ENCODE measurements at places on chromosomes 16 and 17.

- DNase-seq, result no peak
These were observed 110.7 kb upstream of the IRX3 start for GRCh38 chr16:54397190-54397835.

GRCh38 chr17:7237761-7238419 is 1.4 kb downstream of the PHF23 start:
- peak; percentile 91 for DNase-seq

DNA sequence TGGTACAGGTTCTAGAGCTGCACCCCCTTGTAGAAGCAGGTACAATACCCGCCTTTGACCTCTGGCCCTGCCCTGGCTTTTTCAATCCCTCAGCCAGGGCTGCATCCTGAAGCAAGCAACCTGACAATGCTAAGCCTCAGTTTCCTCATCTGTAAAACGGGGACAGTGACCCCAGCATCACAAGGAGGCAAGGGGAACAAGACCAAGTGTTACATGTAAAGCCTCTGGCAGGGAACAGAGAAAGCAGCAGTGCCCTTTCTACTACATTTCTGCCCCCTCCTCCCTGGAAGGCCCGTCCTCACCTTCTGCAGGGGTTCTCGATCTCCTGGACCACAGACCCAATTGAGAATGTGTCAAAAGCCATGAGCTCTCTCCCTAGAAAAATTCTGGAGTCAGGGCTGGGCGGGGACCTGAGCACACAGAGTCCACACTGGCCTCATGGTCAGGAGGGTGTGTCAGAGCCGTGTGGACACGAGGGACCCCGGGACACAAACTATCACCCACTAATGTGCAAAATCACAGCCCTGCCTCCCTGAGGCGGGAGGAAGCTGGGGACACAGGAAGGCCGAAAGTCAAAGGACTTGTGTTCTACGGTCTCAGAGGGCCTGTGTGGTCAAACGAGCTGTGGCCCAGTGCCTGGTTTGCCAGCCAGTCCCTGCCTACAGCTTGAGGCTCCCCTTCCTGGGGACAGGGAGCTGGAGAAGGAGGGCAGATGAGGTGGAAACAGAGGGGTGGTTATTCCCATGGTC is 27.5 kb downstream of the LRRC75A start:
- no peak for DNase-seq

DNA sequence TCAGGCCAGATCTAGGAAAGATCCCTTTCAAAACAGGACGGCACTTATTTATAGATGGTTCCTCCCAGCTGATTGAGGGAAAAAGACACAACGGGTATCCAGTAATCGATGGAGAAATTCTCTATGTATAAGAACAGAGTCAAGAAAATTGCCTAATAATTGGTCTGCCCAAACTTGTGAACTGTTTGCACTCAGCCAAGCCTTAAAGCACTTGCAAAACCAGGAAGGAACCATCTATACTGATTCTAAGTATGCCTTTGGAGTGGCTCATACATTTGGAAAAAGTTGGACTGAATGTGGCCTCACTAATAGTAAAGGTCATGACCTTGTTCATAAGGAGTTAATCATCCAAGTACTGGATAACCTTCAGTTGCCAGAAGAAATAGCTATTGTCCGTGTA is 5.9 kb downstream of the HPR start:
- DNase-seq, result no peak

GRCh38 chr16:82655720-82656490 is 29.1 kb downstream of the CDH13 start:
- DNase-seq, result no peak

- no peak for DNase-seq
These were observed 36.0 kb downstream of the NTN1 start for GRCh38 chr17:9057310-9057709.

GRCh38 chr16:88595921-88596320 is 25.7 kb downstream of the ZC3H18 start:
- no peak for DNase-seq

DNA sequence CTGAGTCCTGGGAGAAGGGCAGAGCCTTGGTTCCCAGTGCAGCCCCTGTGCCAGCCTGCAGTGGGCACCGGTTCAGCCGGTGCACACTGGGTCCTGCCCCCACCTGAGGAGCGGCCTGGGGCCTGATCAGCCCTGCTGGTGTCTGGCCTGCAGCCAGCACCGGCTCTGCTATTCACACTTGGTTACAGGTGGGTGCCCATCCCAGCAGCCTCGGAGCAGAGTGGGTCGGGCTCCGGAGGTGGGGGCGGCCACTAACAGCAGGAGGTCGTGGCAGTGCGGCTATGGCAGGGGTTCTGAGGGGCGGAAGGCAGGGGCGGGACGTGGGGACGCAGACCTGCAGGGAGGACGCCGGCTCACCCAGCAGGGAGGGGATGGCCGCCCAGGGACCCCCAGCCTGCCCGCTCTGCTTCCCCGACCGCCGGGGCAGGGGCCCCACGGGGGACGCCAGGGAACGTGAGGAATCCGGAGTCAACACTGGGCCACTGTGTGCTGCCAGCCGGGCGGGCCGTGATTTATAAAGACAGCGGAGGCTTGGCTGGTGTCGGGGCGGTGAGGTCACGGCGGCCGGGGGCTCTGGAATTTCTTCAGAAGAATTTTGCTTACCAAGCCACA is 20.3 kb downstream of the METRNL start:
- DNase-seq, result no peak

GRCh38 chr17:44911133-44912001 is 3.9 kb downstream of the GFAP start:
- DNase-seq, result peak; percentile 93

- no peak for DNase-seq
These were observed 3.9 kb downstream of the GRN start for GRCh38 chr17:44348988-44349364.

DNA sequence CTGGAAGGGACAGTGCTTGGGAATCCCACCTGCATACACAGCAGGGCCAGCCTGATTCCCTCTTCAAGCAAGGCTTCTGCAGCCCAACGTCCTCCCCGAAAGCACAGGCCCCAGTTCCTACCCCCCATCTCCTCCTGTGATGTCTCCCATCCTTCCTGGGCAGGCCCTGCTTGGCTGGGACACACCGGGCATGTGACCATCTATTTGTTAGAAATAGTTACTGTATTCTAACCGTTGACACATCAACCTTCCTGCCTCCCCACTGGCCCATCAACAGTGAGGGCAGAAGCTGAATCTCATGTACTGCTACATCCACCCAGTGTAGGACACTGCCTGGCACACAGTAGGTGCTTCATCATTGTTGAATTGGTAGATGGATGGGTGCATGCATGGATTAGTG is 10.7 kb downstream of the PRR29 start:
- no peak for DNase-seq

- no peak for DNase-seq
These were observed 3.3 kb downstream of the SYNRG start for GRCh38 chr17:37605813-37606505.

DNA sequence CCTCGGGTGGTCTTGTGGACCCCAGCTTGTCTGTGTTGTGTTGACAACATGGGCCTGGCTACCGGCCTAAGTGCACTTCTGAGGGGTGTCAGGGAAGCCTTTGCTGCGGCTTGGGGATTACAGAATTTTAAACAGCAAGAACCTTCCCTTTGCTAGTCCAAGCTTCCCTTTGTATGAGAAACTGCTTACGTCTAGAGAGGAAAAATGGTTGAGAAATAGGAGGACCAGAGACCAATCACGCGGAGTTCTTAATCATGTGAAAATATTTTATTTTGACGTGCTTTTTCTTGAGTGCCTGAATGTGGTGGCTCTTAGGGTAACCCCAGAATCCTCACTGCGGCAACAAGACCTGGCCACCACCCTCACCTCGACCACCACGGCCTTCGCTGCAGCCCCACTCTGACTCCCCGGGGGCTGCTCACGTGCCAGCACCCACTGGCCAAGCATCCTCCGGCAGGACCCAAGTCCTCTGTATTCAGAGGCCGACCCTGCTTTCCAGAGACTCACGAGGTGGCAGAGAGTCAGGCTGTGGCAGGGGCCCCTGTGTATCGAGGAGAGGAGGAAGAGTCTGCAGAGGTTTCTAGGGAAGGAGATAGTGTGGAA is 81.2 kb downstream of the ZNF778 start:
- peak; percentile 10 for DNase-seq

- DNase-seq, result no peak
These were observed 10.1 kb downstream of the ST6GALNAC2 start for GRCh38 chr17:76575570-76575969.

DNA sequence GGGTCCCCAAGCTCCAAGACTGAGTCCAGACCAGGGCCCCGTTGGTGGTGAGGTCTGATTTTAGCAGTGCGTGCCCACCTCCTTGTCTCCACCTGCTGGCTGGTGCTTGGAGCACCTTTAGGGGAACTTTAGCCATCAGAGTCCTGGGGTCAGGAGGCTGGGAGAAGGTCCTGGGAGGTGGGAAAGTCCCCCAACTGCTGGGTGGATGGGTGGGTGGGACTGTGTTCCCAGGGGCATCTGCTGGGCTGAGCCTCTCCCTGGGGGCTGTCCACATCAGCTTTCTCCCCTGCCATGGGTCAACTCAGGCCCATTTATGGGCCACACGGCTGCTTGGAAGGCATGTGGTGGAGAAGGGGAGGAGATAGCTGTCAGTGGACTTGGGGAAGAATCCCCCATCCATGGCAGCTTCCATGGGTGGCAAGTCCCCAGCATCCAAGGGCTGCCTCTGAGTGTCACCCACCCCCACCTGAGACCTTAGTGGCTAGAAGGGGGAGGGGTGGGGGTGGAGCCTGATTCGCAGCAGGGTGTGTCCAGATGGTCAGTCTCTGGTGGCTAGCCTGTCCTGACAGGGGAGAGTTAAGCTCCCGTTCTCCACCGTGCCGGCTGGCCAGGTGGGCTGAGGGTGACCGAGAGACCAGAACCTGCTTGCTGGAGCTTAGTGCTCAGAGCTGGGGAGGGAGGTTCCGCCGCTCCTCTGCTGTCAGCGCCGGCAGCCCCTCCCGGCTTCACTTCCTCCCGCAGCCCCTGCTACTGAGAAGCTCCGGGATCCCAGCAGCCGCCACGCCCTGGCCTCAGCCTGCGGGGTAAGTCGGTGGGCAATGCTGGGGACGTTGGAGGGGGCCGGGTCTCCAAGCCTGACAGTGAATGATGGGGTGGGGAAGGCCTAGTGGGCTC is at the start of gene TRPV2:
Gene TRPV2 (plus strand): TSS at position 541 of the 894 bp plus-strand sequence. CDS start 2,098 bp downstream, outside the sequence.
- DNase-seq, result peak; percentile 80

GRCh38 chr17:49316889-49317675 is 45.0 kb downstream of the ZNF652 start:
- no peak for DNase-seq

DNA sequence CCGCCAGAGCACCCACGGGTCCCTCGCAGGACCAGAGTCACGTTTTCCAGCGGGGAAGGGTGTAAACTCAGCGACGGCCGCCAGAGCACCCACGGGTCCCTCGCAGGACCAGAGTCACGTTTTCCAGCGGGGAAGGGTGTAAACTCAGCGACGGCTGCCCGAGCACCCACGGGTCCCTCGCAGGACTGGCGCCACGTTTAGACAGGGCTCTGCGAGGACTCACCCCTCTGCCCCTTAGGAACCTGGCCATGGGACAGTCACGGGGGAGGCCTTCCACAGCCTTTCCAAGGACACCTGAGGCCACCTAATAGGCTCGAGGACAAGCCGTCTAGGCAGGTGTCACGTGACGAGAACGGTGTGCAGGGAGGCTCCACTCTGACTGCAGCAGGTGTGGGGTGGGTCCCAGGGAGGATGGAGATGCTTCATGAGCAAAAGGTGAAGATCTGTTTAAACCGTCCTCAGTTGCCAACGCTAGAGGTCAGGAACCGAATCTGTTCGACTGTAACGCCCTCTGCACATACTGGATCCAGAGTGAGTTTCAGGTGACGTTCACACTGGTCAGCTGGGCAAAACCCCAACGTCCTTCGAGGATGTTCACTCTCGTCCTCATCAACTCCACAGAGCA is 48.0 kb upstream of the METRNL start:
- DNase-seq, result no peak

DNA sequence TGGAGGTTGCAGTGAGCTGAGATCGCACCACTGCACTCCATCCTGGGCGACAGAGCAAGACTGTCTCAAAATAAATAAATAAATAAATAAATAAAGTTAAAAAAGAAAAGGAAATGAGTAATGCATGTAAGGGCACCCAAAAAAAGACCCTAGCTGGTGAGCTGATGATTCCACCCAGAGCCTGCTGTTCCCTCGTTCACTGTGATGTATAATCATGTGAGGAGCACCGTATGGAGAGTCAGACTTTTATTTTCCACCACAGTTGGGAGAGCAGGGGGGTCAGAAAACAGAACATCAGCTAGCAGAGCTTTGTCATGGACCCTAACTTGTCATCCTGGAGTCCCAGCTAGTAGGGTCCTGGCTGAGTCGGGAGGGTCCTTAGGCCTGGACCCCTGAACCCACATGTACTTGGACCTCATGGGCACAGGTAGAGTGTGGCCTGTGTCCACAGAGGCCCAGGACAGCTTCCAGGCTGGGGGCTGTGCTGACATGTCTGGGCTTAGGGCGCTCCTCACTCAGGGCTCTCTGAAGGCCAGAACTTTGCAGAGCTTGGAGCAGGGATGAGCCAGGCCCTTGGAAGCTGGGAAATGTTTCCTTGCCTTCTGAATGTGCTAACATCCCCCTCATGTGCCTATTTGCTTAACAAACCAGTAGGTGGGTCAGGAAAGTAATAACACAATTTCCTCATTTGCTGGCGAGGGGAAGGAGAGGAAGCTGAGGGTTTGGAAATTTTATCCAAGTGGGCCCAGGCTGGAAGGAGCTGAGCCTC is 18.8 kb upstream of the LASP1NB start:
- DNase-seq, result no peak

DNA sequence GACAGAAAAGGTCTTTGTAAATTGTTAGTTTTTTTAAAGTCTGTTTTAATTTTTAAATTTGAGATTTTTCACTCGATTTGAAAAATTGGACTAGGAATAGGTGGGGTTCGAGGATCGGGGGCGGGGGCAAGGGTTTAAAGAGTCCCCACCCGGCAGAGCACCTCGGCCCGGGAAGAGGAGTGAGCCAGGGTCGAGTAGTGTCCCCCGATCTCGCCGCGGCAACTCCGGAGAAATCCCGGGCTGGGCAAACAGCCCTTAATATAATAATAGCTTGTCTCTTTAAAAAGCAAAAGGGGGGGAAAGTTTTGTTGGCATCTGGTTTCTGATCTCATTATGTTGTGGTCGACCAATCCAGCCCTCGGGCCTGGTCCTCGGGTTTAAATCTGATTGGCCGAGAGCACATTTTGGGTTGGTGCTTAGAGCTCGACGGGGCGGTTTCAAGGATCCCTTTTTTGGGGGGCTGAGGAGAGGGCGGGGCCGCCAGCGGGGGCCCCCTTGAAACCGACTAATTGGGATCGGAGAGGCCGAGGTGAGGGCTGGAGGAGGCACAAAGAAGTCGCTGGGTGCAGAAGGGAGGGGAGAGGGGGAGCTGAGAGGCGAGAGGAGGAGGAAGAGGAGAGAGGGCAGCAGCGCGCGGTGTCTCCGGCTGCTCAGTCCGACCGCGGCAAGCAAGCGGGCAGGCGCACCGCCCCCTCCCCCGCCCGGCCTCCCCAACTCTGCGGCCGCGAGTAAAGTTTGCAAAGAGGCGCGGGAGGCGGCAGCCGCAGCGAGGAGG is at the start of gene FZD2:
Gene FZD2 (plus strand): TSS at position 653 of the 775 bp plus-strand sequence. CDS start 205 bp downstream, outside the sequence.
- DNase-seq, result peak; percentile 98

DNA sequence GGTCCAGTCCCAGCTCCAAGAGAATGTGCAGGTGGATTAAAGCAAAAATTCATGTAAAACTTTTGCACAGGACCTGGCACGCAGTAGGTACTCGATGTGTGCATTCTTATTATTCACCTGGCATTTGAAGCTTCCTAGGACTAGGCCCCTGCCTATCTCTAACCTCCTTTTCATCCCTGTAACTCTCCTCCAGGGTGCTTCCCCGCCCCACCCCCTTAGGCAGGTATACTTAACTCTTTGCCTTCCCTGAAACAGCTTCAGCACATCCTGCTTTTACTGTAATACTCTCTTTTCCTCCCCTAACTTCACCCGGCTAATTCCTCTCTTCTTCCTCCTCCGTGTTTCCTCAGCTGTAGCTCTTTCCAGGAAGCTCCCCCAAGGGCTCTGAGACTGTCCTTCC is 54.8 kb downstream of the CDK5R1 start:
- peak; percentile 57 for DNase-seq

Data from GM23338 (cell line).